Muscle of leg (tissue), 16 donors: ENCODE measurements at places on chromosomes 11 and 22. TPM values are rescaled to one million over a fixed set of nuclear protein-coding genes. Genes with fewer than 3 reads are reported as not detected.
A peak's percentile ranks its signal among the peaks of the same experiment; 100 is the strongest.

RFPL3 gene
- not detected for total RNA-seq

- no peaks in the 10 kb centered on the region for H3K36me3 ChIP-seq
- no peaks in the 10 kb centered on the region for H3K27me3 ChIP-seq
- H3K4me1 ChIP-seq = peaks cover 8% of the 10 kb centered on the region
- no peak overlapping the region for H3K4me3 ChIP-seq
- no peak for DNase-seq
These were observed 620.6 kb downstream of the SOX6 start for GRCh38 chr11:15735706-15736105.

DNA sequence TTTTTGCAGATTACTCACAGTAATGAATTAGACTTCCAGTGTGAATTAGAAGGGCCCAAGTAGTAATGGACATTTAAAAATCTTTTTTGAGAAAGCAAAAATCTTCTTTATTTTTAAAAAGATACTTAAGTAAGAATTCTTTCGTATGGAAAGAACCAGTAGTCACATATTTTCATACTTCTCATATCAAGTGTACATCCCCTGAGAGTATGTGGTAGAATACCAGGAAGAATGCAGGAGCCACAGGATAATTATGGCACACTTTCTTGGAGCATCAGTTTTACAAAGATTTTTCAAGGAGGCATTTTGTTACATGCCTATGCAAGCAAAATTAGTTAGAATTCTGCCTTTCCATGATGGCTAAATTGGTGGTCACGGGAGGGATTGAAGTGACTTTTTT is 28.1 kb downstream of the POLD3 start:
- no peaks in the 10 kb centered on the region for H3K27me3 ChIP-seq
- H3K4me1 ChIP-seq = no peaks in the 10 kb centered on the region
- no peak overlapping the region for H3K4me3 ChIP-seq
- no peak for DNase-seq

DNA sequence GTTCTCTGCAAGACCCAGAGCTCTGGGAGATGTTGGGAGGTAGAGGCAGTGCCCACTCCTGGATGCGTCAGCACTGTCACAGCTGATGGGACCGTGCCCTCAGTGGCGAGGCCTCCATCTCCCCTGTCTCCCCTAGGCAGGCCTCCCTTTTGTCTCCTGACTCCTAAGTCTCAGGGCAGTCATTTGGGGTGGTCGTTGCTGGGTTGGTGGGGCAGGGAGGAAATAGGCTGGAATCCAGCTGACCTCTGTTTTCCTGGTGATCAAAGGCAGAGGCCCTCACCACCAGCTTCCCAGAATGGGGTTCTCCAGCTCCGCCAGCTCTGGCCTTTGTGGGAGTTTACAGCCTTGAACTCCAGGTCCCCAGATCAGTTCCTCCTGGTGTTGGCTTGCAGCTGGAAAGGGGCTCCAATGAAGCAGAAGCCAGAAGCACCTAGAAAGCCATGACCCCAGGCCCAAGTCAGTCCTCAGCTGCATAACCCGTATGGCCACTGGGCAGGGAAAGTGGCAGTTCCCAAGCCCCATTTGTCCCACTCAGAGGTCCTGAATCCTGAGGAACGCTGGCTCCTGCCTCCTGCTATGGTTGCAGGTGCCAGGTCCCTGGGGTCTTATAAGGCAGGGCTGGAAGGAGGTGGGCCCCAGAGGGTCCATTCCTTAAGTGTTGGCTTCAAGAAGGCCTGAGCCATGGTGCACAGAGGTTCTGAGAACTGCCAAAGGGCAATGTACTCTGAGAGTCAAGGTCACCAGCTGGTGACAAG is 7.3 kb upstream of the FXYD2 start:
- no peak overlapping the region for H3K27ac ChIP-seq
- H3K4me3 ChIP-seq = no peak overlapping the region
- H3K4me1 ChIP-seq = peaks cover 57% of the 10 kb centered on the region
- H3K36me3 ChIP-seq = peaks cover 18% of the 10 kb centered on the region

- H3K4me1 ChIP-seq = peaks cover 8% of the 10 kb centered on the region
- H3K27me3 ChIP-seq = peaks cover 2% of the 10 kb centered on the region
- DNase-seq = no peak
- H3K27ac ChIP-seq = no peak overlapping the region
These were observed 65.7 kb upstream of the LMO1 start for GRCh38 chr11:8329336-8329735.

- no peak overlapping the region for H3K4me3 ChIP-seq
- no peak for DNase-seq
- H3K27me3 ChIP-seq = no peaks in the 10 kb centered on the region
These were observed 59.8 kb downstream of the C11orf91 start for GRCh38 chr11:33640730-33641371.

SORL1 gene
- 1.5 TPM for total RNA-seq

GUCY1A2 gene
- 14.3 TPM for total RNA-seq

ARHGAP20 gene
- 7.6 TPM for total RNA-seq

IGF2 gene
- total RNA-seq = 1,262 TPM

DNA sequence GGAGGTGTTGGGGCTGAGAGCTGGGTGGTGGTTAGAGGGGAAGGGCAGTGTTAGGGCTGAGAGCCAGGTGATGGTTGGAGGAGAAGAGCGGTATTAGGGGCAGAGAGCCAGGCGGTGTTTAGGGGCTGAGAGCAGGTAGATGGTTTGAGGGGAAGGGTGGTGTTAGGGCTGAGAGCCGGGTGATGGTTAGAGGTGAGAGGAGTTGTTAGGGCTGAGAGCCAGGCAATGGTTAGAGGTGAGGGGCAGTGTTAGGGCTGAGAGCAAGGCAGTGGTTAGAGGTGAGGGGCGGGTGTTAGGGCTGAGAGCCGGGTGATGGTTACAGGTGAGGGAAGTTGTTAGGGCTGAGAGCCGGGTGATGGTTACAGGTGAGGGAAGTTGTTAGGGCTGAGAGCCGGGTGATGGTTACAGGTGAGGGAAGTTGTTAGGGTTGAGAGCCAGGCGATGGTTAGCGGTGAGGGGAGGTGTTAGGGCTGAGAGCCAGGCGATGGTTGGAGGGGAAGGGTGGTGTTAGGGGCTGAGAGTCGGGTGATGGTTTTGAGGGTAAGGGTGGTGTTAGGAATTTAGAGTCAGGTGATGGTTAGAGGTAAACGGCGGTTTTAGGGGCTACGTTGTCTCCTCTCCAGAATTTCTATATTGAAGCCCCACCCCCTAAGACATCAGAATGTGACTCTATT is 230.0 kb upstream of the TBCEL start:
- DNase-seq = no peak
- peaks cover 18% of the 10 kb centered on the region for H3K27me3 ChIP-seq
- no peaks in the 10 kb centered on the region for H3K36me3 ChIP-seq
- H3K4me1 ChIP-seq = no peaks in the 10 kb centered on the region
- H3K27ac ChIP-seq = no peak overlapping the region

GRCh38 chr11:72984453-72985077 is 157.6 kb downstream of the FCHSD2 start:
- H3K27ac ChIP-seq = peak overlapping the region; percentile 71
- peaks cover 7% of the 10 kb centered on the region for H3K36me3 ChIP-seq
- H3K4me1 ChIP-seq = peaks cover 2% of the 10 kb centered on the region
- no peak overlapping the region for H3K4me3 ChIP-seq
- DNase-seq = peak; percentile 63

PVALB gene
- total RNA-seq = 8.1 TPM

DNA sequence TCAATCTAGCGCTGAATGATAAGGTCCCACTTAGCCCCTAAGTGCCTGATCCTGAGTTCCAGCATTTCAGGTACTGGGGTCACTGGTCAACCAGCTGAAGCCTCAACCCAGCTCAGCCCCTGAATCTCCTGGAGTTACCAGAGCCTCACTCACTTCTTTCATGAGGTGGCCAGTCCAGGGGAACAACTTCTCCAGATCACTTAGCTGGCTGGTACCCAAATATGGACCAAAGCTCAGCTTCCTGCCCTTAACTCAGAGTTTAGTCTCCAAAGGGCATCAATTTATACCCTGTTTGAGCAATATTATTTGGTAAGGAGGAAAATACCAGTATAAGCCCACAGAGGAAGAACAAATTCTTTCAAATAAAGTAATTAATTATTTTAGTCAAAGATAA is 105.6 kb downstream of the SLC1A2 start:
- no peak for DNase-seq
- no peaks in the 10 kb centered on the region for H3K36me3 ChIP-seq

- H3K27ac ChIP-seq = no peak overlapping the region
- H3K27me3 ChIP-seq = peaks cover 28% of the 10 kb centered on the region
These were observed 6.9 kb downstream of the C11orf68 start for GRCh38 chr11:65911682-65912568.
